ENCODE measurements at places on chromosomes 16 and 17.

DNA sequence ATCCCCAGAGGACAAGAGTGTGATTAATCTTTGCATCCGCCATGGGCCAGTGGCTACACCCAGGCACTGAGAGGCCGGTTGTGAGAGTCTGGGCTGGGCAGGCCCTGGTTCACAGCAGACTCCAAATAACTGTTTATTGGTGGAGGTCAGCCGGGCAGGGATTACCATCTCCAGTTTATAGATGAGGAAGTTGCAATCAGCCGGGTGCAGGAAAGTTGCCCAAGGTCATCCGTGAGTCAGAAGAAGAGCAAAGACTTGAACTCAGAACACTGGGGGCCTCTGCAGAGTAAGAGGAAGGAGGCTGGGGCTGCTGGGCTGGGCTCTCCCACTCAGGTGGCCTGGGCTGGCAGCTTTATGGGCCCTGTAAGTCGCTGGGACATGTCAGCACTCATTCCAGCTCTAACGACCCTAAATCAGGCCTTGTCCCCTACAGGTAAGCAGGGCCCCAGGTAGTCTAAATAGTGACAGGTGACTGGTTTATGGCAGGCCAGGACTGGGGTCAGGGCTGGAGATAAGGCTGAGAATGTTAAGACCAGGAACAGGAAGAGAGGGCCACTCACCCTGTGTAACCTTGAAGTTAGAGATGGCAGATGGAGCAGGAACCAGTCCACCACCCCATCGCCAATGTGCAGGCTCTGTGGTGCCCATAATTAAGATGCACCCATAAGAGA is 2.1 kb upstream of the CA4 start:
- DNase-seq = no peak

DNA sequence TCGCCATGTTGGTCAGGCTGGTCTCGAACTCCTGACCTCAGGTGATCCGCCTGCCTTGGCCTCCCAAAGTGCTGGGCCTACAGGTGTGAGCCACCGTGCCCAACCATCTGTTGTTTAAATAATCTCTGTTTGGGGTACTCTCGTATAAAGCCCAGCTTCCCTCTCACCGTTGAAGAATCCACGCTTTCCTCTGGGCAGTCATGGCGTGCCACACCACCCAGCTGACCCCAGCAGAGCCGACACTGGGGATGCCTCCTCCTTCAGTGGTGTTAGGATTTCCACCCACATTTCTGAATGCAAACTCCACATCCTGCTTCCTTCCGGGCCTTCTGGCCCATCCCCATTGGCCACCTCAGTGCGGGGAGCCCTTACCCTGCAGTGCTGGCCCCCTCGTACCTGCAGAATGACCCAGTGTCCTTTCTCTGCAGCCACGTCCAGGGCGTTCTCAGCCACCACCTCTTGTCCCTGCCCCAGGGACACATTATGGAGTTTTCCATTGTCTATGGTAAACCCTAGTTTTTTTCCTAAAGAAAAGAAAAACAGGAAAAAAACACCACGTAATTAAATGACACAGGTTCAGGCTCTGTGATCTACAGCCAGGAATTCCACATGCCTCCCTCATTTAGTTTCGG is 60.4 kb downstream of the PGS1 start:
- DNase-seq = no peak

- no peak for DNase-seq
These were observed 13.1 kb downstream of the CDRT4 start for GRCh38 chr17:15454346-15454745.

DNA sequence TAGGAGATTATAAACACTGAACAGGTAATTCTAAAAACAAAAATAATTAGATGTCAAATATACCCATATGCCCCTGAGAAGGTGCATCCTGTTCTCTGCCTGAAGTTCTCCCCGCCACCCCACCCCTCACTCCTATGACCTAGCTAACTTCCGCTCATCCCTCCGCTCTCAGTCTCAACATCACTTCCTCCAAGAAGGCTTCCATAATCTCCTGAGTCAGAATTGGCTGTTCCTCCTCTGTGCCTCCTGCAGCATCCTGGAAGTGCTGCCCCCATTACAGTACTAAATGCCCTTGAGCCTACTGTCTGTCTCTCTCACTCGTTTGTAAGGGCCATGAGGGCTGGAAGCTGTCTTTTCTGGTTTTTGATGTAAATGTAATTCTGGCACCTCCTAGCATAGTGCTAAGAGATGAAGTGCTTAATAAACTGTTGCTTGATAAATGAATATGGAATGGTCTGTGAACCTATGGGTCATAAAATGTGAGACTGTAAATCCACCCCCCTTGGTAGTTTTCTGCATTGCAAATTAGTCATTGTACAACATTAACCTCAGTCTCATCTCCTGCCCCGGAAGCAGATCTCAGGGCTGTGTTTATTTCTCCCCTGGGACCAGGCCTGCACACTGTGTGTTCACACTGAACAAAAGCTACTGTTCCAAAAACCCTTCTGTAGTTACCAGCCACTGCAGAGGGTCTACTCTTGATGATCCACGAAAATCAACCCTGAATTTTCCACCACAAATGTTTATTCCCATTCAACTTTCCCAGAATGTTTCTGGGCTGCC is 3.9 kb upstream of the MYO1D start:
- no peak for DNase-seq

DNA sequence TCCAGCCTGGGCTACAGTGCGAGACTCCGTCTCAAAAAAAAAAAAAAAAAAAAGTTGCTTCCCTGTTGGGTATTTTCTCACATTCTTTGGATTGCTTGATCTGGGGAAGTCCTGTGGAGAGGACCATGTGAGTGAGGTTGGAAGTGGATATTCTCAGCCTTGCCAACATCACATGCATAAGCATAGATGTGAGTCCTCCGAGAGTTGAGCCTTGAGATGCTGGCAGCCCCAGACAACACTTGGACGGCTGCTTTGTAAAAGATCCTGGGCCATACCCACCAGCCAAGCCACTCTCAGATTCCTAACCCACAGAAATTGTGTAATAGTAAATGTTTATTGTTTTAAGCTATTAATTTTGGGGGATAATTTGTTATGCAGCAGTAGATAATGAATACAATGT is 1570.0 kb upstream of the GOT2 start:
- DNase-seq = no peak

- DNase-seq = no peak
These were observed 190.7 kb upstream of the KCNJ16 start for GRCh38 chr17:69884356-69884755.

- no peak for DNase-seq
These were observed 37.1 kb downstream of the LDHD start for GRCh38 chr16:75079346-75079926.

DNA sequence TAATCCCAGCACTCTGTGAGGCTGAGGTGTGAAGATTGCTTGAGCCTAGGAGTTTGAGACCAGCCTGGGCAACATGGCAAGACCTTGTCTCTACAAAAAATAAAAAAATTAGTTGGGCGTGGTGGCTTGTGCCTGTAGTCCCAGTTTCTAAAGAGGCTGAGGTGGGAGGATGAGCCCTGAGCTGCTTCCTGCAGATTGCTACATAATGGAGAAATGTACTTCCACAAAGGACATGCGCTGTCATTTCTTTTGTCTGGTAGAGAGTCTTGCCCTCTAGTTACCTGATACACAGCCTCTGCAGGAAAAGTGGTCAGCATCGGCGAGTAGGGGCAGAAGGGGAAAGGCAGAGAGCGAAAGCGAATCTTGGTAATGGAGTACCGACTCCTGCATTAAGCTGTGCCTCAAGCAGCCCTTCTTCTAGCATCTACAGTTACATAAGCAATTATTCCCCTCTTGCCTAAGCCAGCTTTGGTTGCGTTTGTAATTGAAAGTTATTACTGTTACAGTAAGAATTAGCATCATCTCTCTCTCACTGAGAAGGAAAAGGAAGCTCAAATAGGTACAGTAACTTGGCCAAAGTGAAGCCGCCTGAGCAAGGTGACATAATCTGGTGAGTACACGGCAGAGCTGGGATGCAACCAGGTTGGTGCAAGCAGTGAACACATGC is 18.5 kb upstream of the GGA2 start:
- DNase-seq = no peak

DNA sequence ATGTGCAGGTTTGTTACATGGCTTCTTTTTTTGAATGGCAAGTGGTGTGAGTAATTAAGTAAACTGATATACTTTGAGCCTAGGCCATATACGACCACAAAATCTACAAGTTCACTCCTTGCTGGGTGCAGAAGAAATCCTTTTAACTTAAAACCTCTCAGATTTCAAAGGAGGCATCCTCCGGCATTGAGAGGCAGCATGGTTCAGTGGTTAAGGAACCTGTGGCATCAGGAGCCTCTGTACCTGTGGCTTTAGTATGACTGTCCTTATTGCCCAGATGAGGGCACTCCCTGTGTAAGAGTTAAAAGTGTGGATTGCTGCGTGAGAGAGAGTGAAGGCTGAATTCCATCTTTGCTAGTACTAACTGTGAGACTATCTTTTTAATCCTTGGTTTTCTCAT is 3.3 kb downstream of the NLRP1 start:
- DNase-seq = no peak

DNA sequence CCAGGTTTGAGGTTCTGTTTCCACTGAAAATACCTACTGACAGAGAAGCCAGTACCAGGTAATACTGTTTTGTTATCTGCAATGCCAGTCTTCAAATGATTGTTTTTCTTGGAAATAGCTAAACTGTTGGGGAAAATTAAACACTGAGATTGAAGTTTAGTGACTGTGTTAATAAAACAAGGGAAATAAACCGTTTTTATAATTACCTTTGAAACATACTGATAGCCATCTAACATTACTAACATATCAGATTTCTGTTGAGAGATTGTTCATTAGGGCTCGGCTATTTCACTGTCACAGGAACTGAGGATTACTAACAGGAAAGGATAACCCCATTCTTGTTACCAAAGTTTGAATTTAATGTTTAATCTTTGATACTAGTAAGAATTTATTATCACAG is 42.1 kb downstream of the CYB5B start:
- DNase-seq = no peak
